ENCODE measurements at places on chromosomes 6 and 20. TPM values are rescaled to one million over a fixed set of nuclear protein-coding genes. Genes with fewer than 3 reads are reported as not detected.
A peak's percentile ranks its signal among the peaks of the same experiment; 100 is the strongest.

DNA sequence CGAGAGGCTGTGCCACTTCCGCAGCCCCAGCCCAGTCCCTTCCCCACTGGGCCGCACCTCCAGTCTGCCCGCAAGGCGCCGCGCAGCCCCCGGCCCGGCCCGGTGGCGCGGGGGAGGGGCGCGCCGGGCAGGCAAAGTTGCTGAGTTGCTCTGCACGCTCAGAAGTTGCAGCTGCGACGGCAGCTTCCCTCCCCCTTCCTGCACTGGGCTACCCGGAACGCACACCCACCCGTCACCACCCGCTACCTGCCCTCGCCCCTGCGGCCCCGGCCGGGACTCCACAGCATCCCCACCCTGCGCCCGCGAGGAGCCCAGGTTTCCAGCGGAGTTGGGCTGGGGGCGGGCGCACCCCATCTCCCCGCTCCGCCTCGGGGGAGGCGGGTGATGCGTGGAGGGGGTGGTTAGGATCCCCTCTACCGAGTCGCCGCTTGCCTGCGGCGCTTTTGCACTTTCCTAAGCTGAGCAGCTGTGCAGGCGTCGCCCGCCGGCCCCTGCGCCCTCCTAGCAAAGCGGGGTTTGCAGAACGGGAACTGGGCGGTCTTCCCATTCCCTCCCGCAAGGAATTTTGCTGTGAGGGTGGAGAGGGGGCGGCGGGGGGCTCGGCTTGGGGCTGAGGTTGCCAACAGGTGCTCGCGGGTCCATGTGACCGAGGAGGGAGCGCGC is 55.9 kb upstream of the RREB1 start:
- peak; percentile 74 for DNase-seq

DNA sequence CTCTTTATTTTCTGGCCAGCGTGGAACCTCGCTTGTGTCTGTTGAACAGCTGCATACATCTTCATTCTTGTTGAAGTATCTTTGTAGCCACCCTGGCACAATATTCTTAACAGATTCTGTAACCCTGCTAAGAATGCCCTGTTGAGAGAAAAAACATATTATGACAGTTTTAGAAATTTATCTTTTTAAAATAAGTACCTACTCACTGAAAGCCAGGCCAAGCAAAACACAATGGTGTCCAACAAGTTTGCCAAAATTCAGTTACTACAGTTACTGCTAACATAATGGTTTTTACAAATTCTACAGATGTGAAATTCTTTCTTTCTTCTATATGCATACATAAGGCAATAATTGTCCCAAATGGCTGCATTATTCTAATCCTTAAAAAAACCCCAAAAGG is 18.2 kb downstream of the NUP153 start:
- no peak for DNase-seq

GRCh38 chr20:23156170-23156841 is 70.2 kb upstream of the CD93 start:
- DNase-seq = no peak

GRCh38 chr6:7196685-7197283 is 89.0 kb downstream of the RREB1 start:
- DNase-seq = no peak

DNA sequence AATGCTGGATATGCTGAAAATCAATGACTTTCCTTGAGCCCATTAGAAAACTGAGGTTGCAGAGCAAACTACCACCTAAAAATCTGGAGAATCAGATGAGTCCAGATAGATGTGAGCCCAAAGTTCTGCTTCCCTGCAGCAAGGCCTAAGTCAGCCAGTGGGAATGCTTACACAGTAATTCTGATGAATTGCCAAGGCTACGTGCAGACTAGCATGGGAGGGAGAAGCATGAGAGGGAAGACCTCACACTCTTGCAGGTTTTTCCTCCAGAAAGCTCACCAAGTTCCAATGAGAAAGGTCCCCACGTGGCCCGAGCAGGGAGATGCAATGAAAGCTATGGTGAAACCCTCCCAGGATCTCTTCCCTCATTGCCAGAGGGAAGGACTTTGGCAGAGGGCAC is 104.8 kb upstream of the SIRPA start:
- DNase-seq = no peak

The REM1 gene
- total RNA-seq = not detected

The SYCP2L gene
- 1.5 TPM for total RNA-seq

- no peak for DNase-seq
These were observed 362.5 kb downstream of the PREX1 start for GRCh38 chr20:48465271-48465670.

GRCh38 chr6:39279539-39279938 is 34.7 kb downstream of the KCNK17 start:
- DNase-seq = no peak

DNA sequence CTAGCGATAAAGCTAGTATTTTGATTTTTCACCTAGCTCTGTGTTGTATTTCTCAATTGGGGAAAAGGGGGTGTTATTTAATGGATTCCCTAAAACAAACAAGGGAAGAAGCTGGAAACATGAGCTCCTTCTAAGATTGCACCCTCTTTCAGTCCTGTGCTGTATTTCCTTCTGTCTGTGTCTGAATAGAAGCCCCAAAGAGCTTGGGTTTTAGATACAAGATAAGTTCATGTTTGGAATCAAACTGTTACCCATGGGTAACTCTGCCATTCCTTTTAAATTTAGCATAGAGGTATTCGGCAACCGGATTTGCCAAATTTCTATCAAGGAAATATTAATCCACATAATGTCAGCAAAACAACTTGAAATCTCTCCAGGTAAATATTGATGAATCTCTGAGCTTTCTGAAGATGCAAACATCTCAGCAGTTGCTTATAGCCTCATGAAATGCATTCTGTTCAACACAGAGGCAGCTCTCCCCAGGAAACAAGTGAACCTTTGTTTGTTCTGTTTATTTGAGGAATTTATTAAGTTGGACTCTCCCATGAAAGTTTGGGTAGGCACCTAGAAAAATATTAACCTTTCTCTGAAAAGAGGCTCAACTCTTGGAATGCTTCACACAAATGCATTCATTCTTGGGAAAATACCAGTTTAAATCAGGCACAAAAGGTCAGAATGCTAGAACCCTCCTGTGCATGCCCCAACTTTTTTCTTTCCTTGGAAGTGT is 9.9 kb upstream of the SCGN start:
- no peak for DNase-seq
